ENCODE measurements at places on chromosomes 12 and 14.

DNA sequence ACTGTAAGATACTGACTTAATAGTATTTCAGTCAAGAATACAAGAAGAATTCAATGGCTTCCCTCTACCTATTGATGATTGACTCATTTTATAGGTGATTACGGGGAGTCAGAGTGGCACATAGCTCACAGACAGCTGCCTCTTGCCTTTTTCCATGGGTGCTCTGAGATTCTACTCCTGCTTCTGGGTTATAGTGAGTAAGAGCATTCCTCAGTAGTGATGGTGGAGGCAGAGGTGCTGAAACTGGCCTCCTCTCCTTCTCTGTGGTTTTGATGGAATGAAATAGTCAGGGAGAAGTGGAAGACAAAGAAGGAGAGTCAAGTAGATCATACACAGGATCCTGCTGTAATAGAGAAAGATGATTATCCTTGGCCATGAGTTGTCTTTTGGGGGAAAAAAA is 438.2 kb upstream of the FAR2 start:
- no peak for DNase-seq

GRCh38 chr12:76018111-76018510 is 13.5 kb downstream of the PHLDA1 start:
- DNase-seq = no peak

DNA sequence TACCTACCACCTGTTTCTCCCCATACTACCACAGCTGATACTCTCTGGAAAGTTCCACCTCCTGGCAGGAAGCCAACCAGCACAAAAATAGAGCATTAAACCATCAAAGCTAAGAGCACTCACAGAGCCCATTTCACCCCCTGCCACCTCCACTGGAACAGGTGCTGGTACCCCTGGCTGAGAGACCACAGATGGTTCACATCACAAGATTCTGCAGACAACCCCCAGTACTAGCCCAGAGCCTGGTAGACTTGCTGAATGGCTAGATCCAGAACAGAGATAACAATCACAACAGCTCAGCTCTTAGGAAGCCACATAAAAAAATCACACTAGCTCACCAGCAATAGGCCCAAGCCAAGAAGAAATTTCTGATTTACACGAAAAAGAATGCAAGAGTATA is 855.2 kb downstream of the FSCB start:
- no peak for DNase-seq

GRCh38 chr14:94562022-94562421 is 780 bp downstream of the SERPINA4 start:
- DNase-seq = no peak

GRCh38 chr14:67577181-67577808 is 22.8 kb downstream of the PIGH start:
- DNase-seq = no peak

- DNase-seq = no peak
These were observed 23.9 kb downstream of the SERPINA10 start for GRCh38 chr14:94269156-94269555.

DNA sequence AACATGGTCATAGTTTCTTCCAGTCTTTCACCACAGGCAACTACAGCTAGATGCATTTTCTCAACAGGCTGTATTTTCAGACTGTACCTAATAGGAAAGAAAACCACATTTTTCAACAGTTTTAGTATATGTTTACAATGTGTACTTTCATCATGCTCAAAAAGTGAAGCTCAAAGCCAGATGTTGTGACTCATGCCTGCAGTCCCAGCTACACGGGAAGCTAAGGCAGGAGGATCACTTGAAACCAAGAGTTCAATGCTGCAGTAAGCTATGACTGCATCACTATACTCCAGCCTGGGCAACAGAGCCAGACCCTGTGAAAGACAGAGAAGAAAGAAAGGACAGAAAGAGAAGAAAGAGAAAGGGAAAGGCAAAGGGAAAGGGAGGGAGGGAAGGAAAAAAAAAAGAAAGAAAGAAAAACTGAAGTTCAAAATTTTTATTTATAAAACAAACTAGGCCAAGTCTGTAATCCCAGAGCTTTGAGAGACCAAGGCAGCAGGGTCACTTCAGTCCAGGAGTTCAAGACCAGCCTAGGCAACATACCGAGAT is 25.5 kb downstream of the GXYLT1 start:
- DNase-seq = no peak

- no peak for DNase-seq
These were observed 53.4 kb upstream of the DACT1 start for GRCh38 chr14:58584383-58584782.

DNA sequence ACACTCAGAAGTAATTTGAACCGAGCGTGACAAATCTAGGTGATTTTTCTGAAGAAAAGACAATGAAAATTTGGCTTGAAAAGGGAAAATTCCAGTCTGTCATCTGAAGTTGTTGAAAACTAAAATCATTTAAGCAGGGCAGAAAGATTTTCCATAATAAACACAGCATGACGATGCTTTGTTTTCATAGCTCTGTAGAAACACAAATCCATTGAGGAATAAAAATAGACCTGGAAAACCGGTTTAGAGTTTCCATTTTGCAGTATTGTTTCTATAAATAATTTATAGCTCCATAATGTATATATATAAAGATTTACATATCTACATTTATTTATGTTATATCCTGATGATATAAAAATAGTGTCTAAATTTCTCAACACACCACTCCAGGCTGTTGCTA is 1918.5 kb upstream of the FLRT2 start:
- DNase-seq = no peak

DNA sequence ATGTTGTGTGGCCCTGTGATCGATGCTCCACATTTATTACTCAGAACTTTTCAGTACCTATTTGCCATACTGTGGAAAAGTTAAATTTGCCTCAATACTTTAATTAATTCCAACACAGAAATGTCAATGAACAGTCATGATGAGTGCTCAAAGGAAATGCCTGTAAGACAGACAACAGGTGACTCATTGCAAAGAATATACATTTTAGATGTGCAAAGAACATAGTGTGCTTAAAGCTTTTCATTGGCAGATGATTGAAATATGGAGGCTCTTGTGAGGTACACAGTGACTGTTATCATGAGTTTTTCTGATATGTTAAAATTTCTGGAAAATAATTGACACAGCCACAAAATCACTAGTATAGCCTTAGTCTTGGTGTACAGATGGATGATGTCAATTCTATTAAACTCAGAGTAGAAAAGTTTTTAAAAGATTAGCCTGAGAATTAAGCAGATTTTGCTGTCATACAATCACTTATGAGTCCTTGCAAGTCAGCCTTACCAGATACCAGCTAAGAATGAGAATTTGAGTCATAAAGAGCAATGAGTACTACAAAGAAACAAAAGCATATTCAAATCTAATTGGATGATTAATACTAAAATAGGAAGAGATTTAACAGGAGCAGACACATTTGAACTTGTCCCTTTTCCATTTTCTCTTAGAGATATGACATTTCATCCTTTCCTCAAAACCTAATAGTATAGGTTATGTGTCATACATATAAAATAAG is 544.1 kb downstream of the KCNH5 start:
- DNase-seq = no peak

DNA sequence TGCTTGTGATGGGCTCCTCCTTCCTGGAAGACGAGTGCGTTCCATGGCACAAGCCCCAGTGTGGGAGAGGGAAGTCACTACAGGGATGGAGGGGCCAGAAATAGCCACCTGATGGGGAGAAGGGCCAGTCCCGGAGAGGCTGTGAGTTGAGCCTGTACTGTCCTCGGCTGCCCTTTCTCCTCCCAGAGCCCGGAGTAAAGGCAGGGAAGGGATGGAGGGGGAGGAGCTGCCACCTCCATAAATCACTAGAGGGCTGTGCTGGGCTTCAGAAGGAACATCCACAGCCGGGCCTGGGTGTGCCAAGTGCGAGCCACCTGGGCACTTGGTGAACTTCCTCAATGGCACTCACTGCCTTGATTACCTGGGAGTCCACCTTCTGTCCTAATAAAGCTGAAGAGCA is 110.1 kb downstream of the RBM19 start:
- no peak for DNase-seq

DNA sequence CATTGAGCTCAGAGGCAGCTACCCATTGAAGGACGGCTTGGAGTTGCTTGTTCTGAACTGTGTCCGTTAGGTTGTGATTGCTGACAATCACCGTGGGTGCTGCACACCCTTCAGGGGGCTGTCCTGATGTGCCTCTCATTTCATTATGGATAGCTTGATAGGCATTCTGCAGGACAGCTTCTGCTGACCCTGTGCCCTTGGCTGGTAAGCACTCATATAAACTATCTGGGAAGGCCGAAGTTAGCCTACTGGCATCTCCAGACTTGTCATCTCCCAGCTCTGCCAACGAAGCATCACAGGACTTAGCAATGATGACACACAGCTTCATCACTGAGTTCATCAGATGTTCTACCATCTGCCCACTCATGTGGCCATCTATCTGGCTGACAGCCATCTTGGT is 22.3 kb downstream of the AKAP3 start:
- no peak for DNase-seq

- DNase-seq = no peak
These were observed 65.6 kb upstream of the FLRT2 start for GRCh38 chr14:85464135-85464895.

DNA sequence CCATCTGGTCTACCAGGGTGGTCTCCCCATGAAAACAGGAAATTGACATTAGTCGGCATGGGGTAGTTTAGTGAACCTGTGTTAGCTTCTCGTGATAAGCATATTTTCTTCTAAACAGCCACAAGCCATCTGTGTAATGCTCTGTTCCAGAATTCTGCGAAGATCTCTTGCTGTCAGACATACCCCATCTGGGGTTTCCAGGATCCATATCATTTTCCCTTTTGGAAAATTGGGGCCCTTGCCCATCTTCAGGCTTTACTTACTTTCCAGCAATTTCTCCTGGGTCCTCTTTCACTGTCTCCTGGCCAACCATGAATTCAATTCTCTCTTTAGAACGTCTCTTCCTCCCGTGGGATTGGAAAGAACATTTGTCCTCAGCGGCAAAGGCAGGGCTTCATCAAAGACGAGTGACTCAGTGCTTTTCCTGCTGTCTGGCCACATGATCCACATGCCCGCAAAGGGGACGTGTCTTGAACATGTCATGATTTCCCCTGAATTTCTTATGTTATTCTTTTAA is 21.4 kb upstream of the NCOR2 start:
- DNase-seq = no peak

- no peak for DNase-seq
These were observed 14.9 kb downstream of the HOXC4 start for GRCh38 chr12:54068418-54069070.

DNA sequence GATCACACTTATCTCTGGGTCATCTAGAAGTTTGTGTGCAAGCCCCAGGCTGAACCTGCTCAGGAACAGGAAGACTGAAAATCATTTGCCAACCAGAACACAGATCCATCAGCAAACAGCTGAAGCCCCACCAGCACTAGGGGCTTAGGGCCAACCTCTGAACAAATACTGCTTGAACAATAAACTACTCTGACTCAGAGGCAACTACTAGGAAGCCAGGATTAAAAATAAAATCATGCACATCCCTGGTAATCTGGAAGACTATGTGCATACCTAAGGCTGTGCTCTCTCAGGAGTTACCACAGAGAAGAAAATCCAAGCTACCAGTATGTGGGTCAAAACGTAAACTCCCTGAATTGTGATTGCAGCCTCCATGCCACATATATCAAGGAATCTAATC is 15.9 kb downstream of the GALNT8 start:
- DNase-seq = no peak

DNA sequence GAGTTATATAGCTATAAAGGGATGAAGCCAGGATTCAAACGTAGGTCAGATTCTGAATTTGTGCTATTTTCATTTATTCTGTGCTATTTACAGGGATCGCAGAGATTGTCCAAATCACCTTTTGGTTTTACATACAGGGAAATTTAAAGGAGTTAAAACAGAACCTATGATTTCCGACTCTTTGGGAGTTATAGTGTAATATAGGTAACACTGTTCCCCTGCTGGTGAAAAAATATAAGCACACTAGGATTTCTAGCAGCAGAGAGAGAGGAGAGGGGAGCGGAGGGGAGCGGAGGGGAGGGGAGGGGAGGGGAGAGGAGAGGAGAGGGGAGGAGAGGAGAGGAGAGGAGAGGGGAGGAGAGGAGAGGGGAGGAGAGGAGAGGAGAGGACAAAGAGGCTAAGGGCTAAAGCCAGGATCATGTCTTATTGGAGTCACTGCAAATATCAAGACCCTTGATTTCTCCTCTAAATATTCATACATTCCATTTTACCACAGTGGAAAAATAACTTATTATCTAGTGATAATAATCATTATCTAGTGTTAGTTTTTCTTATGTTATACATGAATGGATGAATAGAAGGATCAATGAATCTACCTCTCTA is 46.2 kb upstream of the KCNH5 start:
- no peak for DNase-seq

GRCh38 chr12:118682656-118683055 is 298.7 kb upstream of the SRRM4 start:
- DNase-seq = no peak

- DNase-seq = no peak
These were observed 373.3 kb downstream of the PRKD1 start for GRCh38 chr14:29554335-29554734.

DNA sequence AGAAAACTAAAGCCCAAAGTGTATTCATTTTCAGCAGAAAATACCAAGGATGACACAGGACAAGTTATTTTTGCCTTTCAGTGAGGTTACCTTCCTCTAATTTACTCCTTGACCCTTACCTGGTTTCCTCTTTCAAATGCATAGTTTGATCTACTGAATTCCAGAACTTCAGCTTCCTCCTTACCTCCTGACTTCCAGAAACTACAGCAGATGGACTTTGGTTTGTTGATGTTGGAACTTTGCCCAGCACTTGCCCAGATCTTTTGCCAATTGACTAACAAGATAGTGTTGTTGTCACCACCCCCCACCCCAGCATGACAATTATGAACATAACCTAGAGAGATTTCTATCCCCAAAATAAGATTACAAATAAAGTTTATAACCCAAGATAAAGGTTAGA is 63.2 kb downstream of the NAV3 start:
- DNase-seq = no peak

DNA sequence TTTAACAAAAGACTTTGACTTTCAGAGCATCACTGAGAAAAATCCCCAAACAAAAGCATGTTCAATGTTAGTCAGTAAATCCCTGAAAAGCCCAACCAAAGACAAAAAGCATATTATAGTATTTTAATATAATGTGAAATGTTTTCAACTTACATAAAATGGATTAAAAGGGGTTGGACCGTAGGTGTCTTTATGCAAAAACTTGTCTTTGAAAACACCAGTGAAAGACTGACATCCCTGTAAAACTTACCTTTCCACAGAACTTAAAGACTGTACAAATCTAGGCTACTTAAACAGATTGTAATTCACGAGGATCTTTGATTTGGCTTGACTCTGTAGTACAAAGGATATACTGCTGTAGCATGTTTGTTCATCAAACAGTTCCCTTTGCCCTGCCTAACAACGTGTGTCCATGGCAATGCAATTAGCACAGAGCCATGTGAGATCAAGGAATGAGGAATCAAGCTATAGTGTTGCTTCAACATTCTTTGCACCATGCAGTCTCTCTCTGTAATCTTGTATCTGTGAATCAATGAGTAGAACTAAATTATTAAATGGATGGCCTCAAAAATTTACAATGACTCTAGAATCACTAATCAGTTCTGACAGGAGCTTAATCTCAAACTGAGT is 138.5 kb upstream of the SYT1 start:
- no peak for DNase-seq

GRCh38 chr12:91044586-91044985 is 13.2 kb downstream of the KERA start:
- no peak for DNase-seq

GRCh38 chr14:38512236-38512635 is 256.3 kb upstream of the CLEC14A start:
- no peak for DNase-seq

- no peak for DNase-seq
These were observed 7.3 kb upstream of the GALNT9 start for GRCh38 chr12:132336451-132337413.

Data from central memory CD4-positive, alpha-beta T cell (primary cell).